ENCODE measurements at places on chromosomes 7 and 10.

DNA sequence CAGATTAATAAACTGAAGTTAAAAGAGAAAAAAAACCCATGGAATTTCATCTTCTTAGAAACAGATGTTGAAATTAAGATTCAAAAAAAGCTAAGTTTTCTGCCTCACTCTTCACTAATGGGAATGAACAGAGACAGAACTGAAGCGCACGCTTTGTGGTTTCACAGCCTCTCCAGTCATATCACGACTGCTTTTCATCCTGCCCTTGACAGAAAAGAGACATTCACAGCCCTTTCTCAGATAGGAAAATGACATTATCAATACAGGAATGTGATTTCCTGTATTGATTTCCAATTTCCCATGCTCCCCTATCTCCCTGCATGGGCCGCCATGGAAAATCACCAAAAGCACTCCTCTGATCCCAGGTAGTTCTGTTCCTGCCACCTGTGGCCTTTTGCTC, 108.2 kb downstream of the PFKFB3 start:
- DNase-seq: no peak

DNA sequence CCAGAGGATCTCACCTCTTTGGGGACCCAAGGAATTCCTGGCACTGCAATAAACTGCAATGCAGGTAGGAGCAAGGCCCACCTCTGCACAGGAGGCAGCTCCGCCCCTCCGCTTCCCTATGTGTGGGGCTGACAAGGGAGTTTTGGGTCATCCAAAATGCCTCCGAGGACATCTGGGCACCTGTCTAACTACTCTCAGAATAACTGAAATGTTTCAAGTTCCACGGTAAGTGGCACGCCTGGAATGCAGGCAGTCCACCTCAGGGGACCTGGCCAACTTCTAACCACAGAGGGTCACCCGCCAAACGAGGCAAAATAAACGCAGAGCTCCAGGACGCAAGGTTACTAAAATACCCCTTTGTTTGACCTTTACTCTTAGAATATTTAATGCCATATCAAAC, 102.5 kb downstream of the FGFR2 start:
- DNase-seq: no peak

GRCh38 chr7:4136036-4136435, 546.1 kb upstream of the FOXK1 start:
- DNase-seq: no peak

- no peak for DNase-seq
These were observed 27.4 kb downstream of the LRRC4 start for GRCh38 chr7:128003787-128004186.

- peak; percentile 1 for DNase-seq
These were observed 17.0 kb downstream of the PNLIPRP3 start for GRCh38 chr10:116444527-116445142.
